ENCODE measurements at places on chromosomes 5 and 9.

DNA sequence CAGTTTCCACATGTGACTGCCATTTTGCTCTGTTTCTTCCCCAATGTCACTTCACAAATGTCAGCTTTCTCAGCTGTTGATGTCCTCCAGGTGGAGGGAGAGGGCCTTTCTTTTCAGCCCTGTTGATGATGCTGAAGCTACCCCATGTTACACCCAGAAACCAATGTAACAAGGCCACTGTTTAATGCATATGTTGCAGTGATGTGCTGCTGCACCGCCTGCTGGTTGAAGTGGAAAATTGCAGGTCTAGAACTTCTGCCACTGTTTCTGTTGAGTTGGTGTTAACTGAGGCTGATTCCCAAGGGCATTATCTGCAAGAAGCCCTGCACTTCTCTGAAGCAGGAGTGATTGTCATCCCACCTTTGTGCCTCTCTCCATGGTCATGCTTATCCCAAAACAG is 428.4 kb downstream of the KDM4C start:
- DNase-seq: no peak

- DNase-seq: no peak
Observed at GRCh38 chr5:89320421-89321277, 437.7 kb upstream of the MEF2C start.

- no peak for DNase-seq
Observed at GRCh38 chr5:116371431-116371830, 203.2 kb downstream of the SEMA6A start.

GRCh38 chr5:149712439-149713147 is 17.5 kb upstream of the PPARGC1B start:
- no peak for DNase-seq

DNA sequence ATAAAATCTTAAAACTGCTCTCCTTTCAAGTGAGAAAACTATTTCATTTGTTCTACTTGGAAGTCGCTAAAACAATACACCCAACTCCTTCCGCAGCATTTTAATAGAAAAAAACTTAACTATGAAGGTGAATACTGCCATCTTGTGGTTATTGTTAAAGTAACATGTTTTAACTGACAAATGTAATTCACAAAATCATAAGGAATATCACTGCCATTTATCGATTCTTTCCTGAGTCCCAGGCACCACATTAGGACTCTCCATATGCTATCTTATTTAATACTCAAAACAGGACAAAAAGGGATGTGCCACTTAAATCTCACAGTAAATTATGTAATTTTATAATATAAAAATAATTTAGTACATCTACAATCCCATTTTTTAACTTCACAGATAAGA is 130.5 kb upstream of the ITGA1 start:
- no peak for DNase-seq

GRCh38 chr5:164191240-164191639 is 685.8 kb downstream of the MAT2B start:
- no peak for DNase-seq

DNA sequence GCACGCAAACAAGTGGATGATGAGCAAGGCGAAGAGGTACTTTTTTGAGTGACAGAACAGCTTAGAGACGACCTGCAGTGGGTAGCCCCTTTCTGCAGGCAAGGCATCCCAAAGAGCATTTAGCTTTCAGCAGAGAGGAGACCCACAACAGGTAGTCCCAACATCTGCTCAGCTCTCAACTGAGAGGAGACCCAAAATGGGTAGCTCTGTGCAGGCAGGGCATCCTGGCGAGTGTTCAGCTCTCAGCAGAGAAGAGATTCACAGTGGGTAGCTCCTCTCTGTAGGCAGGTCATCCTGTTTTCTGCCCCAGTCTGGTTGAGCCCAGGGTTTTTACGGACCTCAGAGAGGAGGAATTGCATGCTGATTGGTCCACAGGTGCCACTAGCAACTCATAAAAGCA is 2396.1 kb upstream of the C9orf72 start:
- no peak for DNase-seq

Measured in stimulated activated CD4-positive, alpha-beta T cell treated with anti-CD3 and anti-CD28 coated beads, Interleukin-4, amount 100 ng/mL, for 48 hours (primary cell).